A549 treated with CpdA at 1 μM for 4 hours (cell line): ENCODE measurements at places on chromosomes 16 and 17. TPM values are rescaled to one million over a fixed set of nuclear protein-coding genes. Genes with fewer than 3 reads are reported as not detected.

Gene ACSM5
- not detected in 5 replicates for total RNA-seq

Gene GAS2L2
- 0.09 to 0.21 TPM (median 0.12 TPM) in 4 of 5 replicates, not detected in the other for total RNA-seq

Gene TAF1C
- 25.1 to 35.3 TPM (median 27.9 TPM) in 5 replicates for total RNA-seq

Gene ATP6V0D1
- total RNA-seq = 96.9 to 122 TPM (median 109 TPM) in 5 replicates

Gene RSKR
- total RNA-seq = 3.4 to 6.2 TPM (median 4.3 TPM) in 5 replicates

Gene KRTAP1-5
- 0.12 TPM in 1 of 5 replicates, not detected in the others for total RNA-seq

Gene TSNAXIP1
- 0.35 to 0.83 TPM (median 0.43 TPM) in 5 replicates for total RNA-seq

Gene PYY
- 0.11 TPM in 1 of 5 replicates, not detected in the others for total RNA-seq

Gene TMC8
- 0.22 to 0.43 TPM (median 0.38 TPM) in 5 replicates for total RNA-seq

Gene HCRT
- total RNA-seq = 0.10 TPM in 1 of 5 replicates, not detected in the others

Gene NETO2
- 89.4 to 104 TPM (median 99.8 TPM) in 5 replicates for total RNA-seq

Gene OR4D1
- 0.01 to 0.03 TPM in 2 of 5 replicates, not detected in the others for total RNA-seq

Gene VKORC1
- total RNA-seq = 93.5 to 141 TPM (median 138 TPM) in 5 replicates

Gene PRR35
- total RNA-seq = 0.08 to 0.20 TPM (median 0.09 TPM) in 3 of 5 replicates, not detected in the others

Gene KCNG4
- total RNA-seq = not detected in 5 replicates

Gene KRTAP9-4
- not detected in 5 replicates for total RNA-seq

Gene SLC13A2
- total RNA-seq = 0.06 to 0.21 TPM (median 0.13 TPM) in 4 of 5 replicates, not detected in the other

Gene MYH1
- total RNA-seq = not detected in 5 replicates
